Activated naive CD8-positive, alpha-beta T cell treated with anti-CD3 and anti-CD28 coated beads, Interleukin-2, amount 50 U/mL, for 24 hours (primary cell): ENCODE measurements at places on chromosomes 1 and 21.
A peak's percentile ranks its signal among the peaks of the same experiment; 100 is the strongest.

DNA sequence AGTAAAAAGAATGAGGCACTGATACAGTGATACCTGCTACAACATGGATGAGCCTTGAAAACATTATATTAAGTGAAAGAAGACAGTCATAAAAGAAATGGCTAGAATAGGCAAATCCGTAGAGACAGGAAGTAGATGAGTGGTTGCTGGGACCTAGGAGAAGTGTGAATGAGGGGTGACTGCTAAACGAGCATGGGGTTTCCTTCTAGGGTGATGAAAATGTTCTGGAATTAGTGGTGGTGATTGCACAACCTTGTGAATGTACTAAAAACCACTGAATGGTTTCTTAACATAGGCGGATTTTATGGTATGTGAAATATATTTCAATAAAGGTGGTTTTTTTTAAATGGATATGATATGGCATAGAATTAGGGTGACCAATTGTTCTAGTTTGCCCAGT is 12.6 kb upstream of the SERINC2 start:
- no peak overlapping the region for H3K27ac ChIP-seq
- H3K36me3 ChIP-seq, result no peaks in the 10 kb centered on the region
- H3K4me1 ChIP-seq, result no peaks in the 10 kb centered on the region

DNA sequence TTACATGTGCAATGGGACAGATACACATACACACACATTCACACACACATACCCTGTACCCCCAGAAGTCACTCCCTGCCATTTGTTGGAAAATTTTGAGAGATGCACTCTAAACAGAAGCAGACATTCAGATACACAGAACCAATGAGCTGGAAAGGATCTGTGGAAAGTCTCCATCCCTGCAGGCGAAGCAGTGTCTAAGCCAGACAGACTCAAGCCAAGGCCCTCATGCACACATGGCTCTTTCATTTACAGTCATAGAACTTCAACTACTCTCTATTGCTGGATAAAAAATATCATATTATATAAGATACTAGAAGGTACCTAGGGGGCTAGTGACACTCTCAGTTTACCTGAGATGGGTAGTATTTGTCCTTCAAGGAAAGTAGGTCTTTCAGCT is 7.3 kb upstream of the SEC16B start:
- H3K27ac ChIP-seq, result no peak overlapping the region
- no peak for DNase-seq
- H3K27me3 ChIP-seq, result no peaks in the 10 kb centered on the region

GRCh38 chr1:48563021-48563420 is 91.0 kb upstream of the SPATA6 start:
- H3K4me3 ChIP-seq, result no peak overlapping the region
- no peak for DNase-seq
- H3K27me3 ChIP-seq, result peaks cover 6% of the 10 kb centered on the region
- H3K36me3 ChIP-seq, result no peaks in the 10 kb centered on the region
- H3K27ac ChIP-seq, result no peak overlapping the region

- peaks cover 60% of the 10 kb centered on the region for H3K4me1 ChIP-seq
- H3K4me3 ChIP-seq, result peak overlapping the region; percentile 45
- peaks cover 12% of the 10 kb centered on the region for H3K36me3 ChIP-seq
- H3K27ac ChIP-seq, result peak overlapping the region; percentile 94
Observed at GRCh38 chr1:12518931-12519692, 98.9 kb downstream of the DHRS3 start.

DNA sequence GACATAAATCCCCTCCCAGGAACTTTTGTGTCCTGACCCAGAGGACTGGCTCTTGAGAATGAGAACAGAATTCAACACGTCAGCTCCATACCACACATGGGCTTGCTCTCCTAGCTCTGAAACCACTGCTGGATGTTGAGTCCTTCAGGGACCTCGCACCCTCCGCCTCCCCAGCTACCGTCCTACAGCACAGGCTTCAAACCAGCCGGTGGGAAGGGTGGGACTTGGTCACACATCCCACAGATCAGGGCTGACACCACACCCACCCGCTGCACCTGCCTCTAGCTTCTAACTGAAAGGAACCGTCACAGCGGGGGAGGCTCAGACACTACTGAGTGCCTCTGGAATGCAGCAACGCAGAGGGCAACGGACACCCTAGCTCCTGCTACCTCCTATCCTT is 24.0 kb downstream of the MRAP start:
- H3K4me1 ChIP-seq, result no peaks in the 10 kb centered on the region
- no peaks in the 10 kb centered on the region for H3K27me3 ChIP-seq
- no peak overlapping the region for H3K4me3 ChIP-seq
- H3K36me3 ChIP-seq, result peaks cover 72% of the 10 kb centered on the region

- no peaks in the 10 kb centered on the region for H3K36me3 ChIP-seq
- no peaks in the 10 kb centered on the region for H3K4me1 ChIP-seq
- H3K4me3 ChIP-seq, result no peak overlapping the region
- no peak for DNase-seq
- H3K27ac ChIP-seq, result no peak overlapping the region
Observed at GRCh38 chr1:95048317-95048716, 24.4 kb downstream of the ALG14 start.

DNA sequence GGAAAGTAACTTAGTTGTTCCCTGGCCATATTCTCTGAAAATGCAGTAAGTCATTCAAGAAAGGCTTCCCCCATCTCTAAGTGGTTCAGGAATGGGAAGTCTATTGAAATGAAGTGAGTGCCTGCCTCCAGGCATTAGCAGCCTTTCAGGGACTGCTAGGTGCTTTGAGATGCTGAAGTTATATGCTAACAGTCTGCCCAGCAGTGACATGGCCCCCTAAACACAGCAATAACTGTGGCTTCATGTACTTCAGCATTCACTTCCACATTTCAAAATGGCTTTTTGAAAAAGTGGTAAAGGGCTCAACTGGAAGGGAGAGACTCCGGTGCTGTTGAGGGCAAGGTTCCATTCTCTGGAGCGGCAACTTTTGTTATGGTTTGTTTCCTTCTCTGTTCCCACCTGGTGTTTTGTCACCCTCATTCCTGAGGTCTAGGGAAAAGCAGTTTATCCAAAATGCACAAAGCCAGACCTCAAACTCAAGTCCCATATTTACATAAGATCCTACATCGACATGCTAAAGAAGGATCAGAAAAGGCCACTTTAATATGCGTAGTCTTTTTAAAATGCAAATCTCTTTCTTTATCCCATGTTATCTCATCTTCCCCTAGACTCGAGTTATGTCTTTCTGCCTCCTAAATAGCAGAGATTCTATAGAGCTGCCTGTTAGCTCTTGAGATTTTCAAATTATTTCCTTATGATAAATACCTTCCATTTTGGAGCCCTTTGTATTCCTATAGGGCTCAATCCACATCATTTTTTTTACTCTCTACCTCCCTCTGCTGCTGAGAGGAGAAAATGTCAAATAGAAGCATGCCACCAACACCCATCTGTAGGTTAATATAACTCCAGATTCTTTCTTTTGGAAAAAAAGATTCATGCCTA is 34.2 kb upstream of the LRRC8C start:
- H3K4me3 ChIP-seq, result no peak overlapping the region
- H3K27me3 ChIP-seq, result no peaks in the 10 kb centered on the region
- peaks cover 75% of the 10 kb centered on the region for H3K4me1 ChIP-seq
- H3K27ac ChIP-seq, result peak overlapping the region; percentile 69
- peaks cover 24% of the 10 kb centered on the region for H3K36me3 ChIP-seq

DNA sequence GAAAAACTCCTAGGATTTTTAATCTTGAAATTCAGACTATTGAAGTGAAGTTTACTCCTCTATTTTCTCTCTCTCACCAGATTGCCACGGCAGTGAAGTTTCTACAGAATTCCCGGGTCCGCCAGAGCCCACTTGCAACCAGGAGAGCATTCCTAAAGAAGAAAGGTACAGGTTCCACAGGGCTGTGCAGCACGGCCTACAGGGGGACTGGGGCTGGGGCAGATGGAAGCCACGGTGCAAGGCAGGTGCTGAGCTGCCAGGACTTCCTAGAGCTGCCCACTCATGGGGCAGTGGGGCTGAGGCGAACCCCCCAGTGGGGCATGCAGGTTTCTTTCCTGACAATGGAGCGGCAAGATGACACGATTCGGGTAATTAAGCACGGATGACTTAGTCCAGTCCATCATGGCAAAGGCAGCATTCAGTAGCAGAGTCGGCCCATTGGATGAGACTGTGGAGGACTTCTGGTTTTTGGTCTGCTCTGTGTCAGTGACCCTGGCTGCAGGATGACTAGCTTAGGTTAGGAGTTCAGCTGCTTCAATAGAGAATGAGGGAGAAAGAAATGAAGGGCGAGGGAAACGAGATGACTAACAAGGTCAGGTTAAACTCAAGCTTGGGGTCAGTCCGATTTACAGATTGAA is 61.5 kb downstream of the PEX14 start:
- H3K36me3 ChIP-seq, result peaks cover 12% of the 10 kb centered on the region
- DNase-seq, result no peak
- no peak overlapping the region for H3K4me3 ChIP-seq
- no peaks in the 10 kb centered on the region for H3K27me3 ChIP-seq

GRCh38 chr1:47664356-47664755 is 226.5 kb downstream of the FOXD2 start:
- H3K36me3 ChIP-seq, result no peaks in the 10 kb centered on the region
- no peaks in the 10 kb centered on the region for H3K4me1 ChIP-seq
- no peak overlapping the region for H3K27ac ChIP-seq
- no peak for DNase-seq
- H3K4me3 ChIP-seq, result no peak overlapping the region
